ENCODE measurements at places on chromosomes 7 and 10.
A peak's percentile ranks its signal among the peaks of the same experiment; 100 is the strongest.

- DNase-seq, result no peak
These were observed 184.0 kb upstream of the ADO start for GRCh38 chr10:62620491-62620890.

DNA sequence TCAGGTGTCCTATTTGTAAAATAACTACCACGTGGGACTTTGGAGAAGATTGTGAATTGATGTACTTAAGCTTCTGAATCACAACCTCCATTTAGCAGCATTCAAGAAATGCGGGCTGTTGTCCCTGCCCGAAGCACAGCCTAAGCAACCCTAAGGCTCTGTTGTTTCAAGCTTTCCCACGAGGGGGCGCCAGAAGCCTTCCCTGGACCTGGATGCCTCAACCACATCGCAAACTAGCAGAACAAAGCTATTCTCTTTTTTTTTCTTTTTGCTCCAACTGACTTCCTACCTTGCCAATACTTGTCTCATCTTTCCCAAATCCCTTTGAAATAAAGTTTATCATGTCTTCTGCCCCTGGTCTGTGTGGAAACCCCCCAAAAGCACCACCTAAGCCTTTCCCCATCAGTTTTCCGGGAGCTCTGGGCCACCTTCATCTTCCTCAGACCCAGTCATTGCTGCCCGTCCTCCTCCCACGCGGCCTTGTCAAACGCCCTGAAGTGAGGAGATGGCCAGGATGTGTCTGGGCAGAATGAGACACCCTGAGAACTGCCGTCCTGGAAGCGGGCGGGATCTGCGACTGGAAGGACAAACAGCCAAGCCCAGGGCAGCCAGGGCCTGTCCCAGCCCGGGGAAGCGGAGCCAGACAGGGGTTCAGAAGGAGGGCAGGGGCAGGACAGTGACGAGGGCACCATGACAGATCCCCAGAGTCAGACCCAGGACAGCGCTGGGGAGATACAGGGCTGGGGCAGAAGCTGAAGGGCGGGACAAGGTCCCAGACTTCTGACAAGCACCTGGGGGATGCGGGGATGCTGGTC, 112.7 kb downstream of the SLIT1 start:
- peak; percentile 75 for DNase-seq

DNA sequence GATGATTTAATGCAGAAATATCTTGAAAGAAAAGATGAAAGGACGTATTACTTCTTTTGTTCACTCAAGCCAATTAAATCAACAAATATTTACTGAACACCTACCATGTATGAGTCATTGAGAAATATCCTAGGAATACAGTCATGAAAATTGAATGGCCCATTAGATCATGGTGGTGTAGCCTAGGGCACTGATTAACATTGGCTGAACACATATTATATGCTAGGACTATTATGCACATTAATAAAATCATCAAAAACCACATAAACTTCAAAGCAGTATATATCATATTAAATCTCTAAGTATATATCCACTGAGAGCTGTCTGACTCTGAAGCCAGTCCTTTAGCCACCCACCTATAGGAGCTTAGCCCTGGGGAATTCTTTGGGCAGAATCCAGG, 41.8 kb downstream of the FAM204A start:
- no peak for DNase-seq

GRCh38 chr7:157552295-157552993, 215.6 kb downstream of the DNAJB6 start:
- no peak for DNase-seq

GRCh38 chr7:31692451-31692850, 5.4 kb downstream of the PPP1R17 start:
- DNase-seq, result no peak

GRCh38 chr7:18590241-18590640, 94.7 kb downstream of the HDAC9 start:
- DNase-seq, result no peak

DNA sequence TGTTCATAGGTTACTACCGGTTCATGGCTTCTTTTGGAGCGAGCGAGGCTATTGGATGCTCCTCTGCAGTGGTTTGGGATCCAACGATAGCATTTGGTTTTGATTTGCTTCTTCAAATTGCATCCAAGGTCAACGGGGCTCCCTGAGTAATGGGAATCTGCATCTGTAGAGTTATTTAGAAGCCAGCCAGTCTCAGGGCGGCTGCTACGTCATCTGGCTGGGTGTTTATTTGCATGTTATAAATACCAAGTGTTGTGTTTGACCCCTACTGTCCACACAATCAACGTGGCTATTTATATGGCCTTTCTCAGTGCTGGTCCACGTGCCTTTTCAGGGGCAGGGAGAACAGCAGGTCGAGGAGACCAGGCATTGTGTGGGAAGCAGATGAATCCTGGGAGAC, 137.7 kb downstream of the PRPF18 start:
- DNase-seq, result no peak

DNA sequence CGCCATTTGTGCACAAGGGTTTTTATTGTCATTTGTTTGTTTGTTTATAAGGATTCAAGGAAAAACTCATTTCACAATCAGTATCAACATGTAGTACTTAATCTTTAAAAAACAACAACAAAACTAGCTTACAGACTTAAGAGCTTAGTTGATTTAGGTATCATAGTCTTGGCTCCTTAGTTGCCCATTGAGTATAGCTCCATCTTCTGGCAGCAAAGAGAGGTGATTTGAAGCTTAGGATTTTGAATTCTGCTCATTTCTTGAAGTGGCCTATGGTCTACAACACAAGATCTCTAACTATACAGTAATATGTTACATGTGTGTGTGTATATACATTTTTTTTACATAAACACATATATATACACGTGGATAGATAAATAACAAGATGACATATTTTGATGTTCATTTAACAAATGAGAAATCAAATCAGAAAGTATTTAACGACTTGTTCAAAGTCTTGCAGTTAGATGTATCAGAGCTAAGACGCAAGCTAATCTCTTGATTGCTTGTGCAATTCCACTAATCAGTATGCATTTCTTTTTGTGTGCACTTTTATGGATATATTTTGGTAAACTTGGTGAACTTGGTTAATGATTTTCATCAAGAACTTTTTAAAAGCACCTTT, 307.3 kb downstream of the CAMK1D start:
- no peak for DNase-seq

- DNase-seq, result peak; percentile 29
These were observed 38.0 kb downstream of the INPP5A start for GRCh38 chr10:132575320-132576201.

Measured in stimulated activated CD4-positive, alpha-beta T cell treated with anti-CD3 and anti-CD28 coated beads, Interleukin-4, amount 100 ng/mL, for 48 hours (primary cell).